PC-9 (cell line): ENCODE measurements at places on chromosomes 6 and 20.

DNA sequence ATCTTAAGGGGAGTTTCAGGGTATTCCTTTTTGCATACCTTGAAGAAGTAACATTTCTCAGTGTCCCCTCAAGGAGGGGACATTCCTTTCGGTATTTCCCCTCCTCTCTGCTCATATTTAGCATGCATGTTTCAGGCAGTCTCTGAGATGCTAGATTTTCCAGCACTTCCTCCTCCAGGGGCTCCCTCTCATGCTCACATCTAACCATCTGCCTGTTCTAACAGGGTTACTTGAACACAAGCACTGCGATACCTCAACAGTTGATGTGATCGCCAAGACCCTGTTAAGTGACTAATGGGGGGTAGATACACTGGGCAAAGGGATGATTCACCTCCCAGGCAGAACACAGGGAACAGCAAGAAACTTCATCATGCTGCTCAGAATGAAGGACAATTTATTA, 12.9 kb upstream of the MCM3 start:
- DNase-seq = no peak

GRCh38 chr6:96997788-96998187, 73.3 kb downstream of the KLHL32 start:
- DNase-seq = no peak

- DNase-seq = no peak
Measured at GRCh38 chr6:141701732-141702131, 431.0 kb upstream of the GJE1 start.

DNA sequence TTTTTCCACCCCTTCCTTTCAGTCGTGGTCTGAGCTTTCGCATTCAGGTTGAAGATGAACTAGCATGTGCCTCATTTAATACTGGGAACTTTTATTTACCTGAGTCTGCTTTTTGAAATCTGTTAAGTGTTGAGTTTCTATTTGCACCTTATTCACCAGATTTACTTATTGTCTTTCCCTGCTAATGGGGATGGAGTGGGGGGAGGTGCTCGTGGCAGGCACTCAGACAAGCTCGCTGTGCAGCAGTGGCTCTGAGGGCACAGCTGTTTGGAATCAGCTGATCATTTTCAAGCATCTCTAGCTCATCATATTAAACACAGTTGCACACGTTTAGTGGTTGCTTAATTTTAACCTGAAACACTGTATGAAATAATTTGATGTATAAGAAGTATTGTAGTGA, 35.6 kb downstream of the UTRN start:
- no peak for DNase-seq

DNA sequence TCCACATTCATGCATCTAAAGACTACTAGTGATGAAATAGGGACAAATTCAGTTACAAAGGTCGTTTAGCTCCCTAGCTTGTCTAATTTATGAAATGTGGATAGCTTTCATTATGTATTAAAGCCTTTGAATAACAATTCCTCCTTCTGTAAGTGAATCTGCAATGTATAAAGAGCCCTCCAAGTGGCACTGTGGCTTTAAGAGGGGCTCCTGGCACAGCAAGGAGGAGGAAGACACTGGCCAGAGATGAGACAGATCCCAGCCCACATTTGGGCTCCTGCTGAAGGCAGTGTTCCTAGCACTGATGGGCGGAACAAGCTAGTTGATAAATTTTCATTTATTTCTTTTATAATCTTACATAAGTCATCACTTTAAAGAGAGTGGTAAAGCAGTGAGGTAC, 17.6 kb upstream of the FUCA2 start:
- no peak for DNase-seq

- no peak for DNase-seq
Measured at GRCh38 chr20:53929974-53930650, 140.3 kb downstream of the BCAS1 start.

DNA sequence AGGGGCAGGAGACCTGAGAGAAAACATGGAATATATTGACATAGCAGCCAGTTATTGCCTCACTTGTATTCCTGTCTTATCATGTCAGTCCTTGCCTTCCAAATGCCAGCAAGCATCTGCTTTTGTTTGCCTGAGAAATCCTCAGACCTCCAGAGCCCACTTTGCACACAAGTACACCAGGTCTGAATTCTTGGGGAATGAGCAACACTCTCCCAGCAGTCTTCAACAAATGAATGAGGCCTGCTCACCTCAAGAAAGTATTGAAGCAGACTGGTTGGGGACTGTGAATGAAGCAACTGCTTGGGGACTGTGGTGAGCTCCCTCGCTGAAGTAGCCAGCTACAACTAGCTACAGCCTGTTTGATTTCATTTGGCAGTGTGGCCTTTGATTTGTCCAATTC, 172.8 kb upstream of the SPTLC3 start:
- no peak for DNase-seq

- no peak for DNase-seq
Measured at GRCh38 chr20:57020364-57020763, 246.1 kb downstream of the BMP7 start.

GRCh38 chr6:107185391-107185970, 70.2 kb upstream of the BEND3 start:
- peak; percentile 43 for DNase-seq

- no peak for DNase-seq
Measured at GRCh38 chr6:81987293-81987692, 234.8 kb upstream of the TENT5A start.

DNA sequence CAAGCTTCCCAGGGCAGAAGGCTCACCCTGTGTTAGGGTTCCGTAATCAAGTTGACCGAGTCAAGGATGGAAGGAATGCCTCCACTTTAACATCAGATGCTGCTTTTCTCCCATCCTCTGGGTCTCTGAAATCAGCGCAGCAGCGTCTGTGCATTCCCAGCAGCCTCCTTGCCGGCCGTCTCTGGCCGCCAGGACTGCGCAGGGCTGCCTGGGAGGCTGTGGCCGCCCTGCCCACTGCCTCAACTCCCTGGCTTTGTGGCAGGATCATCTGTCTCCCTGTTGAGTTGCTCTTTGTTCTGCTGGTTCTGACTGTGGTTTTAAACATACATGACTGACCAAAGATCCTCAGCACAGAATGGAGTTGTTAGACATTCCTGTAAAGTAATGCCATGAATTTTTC, 56.5 kb downstream of the DLL1 start:
- no peak for DNase-seq

GRCh38 chr20:10076126-10077080, 41.6 kb downstream of the ANKEF1 start:
- DNase-seq = peak; percentile 46

- no peak for DNase-seq
Measured at GRCh38 chr6:30913721-30914075, 340 bp upstream of the VARS2 start.

DNA sequence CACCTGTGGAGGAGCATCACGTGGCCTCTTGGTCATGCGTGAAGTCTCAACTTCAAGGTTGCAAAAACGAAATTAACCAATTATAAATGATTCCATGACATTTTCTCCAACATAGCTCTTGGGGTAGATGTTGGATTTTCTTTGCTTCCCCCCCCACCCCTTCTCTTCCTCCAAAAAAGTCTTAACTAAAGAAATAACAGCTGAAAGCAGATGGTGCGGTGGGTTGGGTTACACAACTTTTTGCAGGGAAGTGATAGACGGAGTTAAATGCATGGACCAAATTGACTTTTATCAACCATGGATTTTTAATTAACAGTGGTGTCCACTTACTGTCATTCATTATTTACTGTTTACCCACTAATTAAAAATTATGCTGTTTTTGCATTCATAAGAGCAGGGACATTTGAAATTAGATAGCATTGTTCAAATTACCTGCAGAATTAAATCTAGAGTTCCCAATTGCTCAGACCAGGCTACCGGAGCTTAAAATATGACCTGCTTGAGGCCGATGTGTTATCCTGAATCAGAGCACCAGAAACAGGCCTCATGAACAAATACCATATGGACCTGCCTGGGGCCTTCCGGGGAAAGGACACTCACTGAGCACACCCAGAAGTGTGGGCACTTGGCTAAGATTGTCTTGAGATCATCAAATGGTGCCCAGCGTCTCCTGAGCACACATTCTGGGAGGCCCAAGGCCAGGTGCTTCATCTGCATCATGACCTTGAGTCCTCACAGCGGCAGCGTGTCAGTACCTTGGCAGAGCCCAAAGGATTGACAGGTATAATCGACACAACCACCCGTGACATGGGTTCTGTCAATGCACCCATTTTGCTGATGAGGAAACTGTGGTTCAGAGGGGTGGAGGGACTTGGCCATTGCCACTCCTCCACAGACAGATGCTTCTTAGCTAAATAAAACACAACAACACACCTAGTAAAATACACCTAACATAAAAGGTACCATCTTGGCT, 41.5 kb downstream of the APCDD1L start:
- DNase-seq = no peak

- DNase-seq = no peak
Measured at GRCh38 chr20:47468290-47469050, 33.2 kb upstream of the NCOA3 start.

GRCh38 chr6:146892283-146892612, 293.5 kb downstream of the ADGB start:
- DNase-seq = no peak

- no peak for DNase-seq
Measured at GRCh38 chr20:42340368-42340767, 722.2 kb upstream of the CHD6 start.

GRCh38 chr20:37474386-37474785, 46.7 kb upstream of the NNAT start:
- DNase-seq = no peak

GRCh38 chr6:158080849-158081656, 87.0 kb downstream of the SERAC1 start:
- DNase-seq = no peak

- no peak for DNase-seq
Measured at GRCh38 chr20:47850146-47850545, 64.9 kb upstream of the SULF2 start.

DNA sequence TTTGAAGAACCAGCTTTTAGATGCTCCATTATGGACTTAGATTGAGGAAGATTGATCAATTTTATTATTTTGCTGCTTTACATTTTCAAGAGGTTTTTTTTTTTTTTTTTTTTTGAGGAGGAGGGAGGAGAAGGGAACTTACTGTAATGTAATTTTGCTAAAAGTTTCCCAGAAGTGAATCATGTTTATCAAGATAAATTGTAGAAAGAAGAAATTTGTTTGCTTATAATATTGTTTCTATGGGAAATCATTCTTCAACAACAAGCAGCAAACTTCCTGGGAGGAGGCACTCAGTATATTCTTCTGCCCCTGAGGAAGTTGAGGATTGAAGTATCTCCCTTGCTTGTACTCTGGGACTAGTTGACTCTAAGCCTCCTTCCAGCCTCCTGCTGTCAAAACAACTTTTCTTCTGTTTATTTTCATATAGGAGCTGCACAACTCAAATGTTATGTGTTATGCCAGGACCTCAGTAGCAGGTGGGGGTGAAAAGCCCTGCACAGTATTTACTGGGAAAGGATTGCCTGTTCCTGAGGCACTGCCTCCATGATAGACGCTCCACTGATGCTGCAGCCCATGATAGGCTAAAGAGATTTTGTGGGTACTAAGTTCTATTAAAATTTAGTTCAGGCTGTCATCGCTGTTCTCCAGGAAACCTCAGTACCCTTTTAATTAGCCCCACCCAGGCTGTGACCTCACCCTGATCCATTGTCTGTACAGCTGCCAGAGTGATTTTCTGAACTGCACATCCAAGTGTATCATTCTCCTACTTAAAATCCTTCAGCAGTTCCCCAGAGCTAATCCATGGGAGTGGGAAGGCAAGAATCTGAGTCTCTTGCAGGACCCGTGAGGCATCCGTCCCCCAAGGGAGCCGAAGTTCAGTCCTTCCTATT, 51.9 kb downstream of the CARMIL1 start:
- no peak for DNase-seq

- DNase-seq = no peak
Measured at GRCh38 chr6:91132461-91132860, 545.6 kb upstream of the MAP3K7 start.

DNA sequence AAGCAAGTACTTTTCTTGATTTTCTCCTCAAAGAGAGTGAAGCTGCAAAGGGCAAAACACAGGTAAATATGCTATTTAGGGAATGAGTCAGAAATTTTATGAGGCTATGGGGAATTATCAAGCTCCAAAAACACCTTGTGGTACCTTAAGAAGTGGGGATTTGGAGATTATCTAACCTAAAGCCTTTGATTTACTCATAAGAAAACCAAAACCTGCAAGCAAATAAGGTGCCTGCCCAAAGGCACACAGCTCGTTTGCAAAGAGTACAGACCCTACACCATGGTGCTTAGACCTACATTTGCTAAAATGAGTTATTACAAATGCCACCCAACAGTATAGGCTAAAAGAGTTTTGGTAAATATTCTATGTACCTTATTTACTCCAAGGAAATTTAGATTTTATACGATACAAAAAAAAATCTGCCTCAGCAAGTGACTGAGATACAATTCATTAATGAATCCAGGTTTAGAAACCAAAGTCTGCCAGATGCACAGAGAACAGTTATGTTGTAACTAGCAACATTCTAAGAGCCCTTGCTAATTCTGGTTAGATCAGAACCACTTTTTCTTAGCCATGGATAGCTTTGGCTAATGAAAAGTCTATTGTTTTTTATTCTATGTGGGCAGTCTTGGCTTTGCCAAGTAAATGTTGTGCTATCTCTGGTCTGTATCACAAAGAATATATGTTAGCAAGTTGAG, 101.5 kb downstream of the KHDC1L start:
- DNase-seq = no peak

DNA sequence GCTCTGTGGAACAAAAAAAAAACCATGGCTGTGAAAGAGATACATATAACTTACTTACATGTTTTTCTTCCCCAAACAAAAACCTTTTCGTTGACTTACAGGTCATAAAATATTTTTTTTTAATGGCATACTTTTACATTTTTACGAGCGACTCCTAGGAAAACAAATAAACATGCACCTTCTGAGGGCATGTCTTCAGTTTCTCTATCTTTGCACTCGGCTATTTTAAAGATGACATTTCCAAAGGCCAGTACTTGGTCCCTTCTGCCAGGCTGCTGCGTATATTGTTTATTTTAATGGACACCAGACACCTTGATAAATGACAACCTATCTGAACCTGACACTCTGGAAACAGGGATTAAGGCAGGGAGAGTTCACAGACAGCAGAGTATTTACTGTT, 49.4 kb downstream of the PIGU start:
- DNase-seq = no peak

GRCh38 chr6:8352335-8352965, 82.9 kb downstream of the SLC35B3 start:
- DNase-seq = no peak

DNA sequence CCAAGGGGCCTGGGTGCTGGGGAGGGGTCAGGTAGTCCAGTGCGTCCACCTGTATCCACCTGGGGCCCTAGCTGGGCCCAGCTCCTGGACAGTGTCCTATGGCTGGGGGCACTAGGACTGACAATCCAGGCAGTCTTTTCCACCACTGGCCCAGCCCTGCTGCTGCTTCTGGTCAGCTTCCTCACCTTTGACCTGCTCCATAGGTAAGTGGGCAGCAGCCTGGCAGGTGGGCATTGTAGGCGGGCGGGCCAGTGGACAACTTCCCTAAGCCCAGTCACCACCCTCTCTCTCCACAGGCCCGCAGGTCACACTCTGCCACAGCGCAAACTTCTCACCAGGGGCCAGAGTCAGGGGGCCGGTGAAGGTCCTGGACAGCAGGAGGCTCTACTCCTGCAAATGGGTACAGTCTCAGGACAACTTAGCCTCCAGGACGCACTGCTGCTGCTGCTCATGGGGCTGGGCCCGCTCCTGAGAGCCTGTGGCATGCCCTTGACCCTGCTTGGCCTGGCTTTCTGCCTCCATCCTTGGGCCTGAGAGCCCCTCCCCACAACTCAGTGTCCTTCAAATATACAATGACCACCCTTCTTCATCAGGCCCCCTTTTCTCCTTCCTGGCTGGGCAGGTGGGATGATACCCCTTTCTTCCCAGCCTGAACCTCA, 584 bp downstream of the C20orf141 start:
- no peak for DNase-seq
